ENCODE measurements at places on chromosomes 2 and 18. TPM values are rescaled to one million over a fixed set of nuclear protein-coding genes. Genes with fewer than 3 reads are reported as not detected.

- no peak for DNase-seq
- H3K36me3 ChIP-seq, result no peaks in the 10 kb centered on the region
- no peak overlapping the region for H3K27ac ChIP-seq
- H3K4me1 ChIP-seq, result no peaks in the 10 kb centered on the region
- H3K4me3 ChIP-seq, result no peak overlapping the region
These were observed 621.3 kb downstream of the XIRP2 start for GRCh38 chr2:167509586-167509985.

DNA sequence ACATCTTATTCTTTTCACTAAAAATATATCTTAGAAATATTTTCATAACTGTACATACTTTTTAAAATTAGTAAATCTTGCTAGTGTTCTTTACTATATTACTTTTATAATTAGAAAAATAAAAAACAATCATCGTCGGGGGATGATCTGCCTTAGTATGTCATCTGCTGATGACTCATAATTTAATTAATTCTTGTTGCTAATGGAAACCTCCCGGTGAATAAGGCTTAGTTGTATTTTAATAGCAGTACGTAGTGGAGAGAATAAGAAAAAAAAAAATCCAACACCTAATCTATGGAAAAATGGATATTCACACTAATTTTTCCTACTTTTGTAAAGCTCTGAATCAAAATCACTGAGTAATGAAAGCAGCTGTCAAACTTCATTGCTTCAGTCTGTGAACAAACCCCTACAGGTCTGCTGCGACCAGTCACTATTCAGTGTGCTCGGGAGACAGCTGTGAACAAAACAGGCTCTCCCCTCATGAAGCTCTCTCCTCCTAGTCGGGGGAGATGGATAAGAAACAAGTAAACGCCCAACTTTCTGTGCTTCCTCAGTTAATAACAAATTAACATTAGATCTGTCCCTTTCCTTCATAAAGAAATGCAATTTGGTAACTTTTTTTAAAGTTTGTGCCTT, 97.4 kb upstream of the UPP2 start:
- no peak for DNase-seq
- H3K4me3 ChIP-seq, result no peak overlapping the region
- H3K27ac ChIP-seq, result no peak overlapping the region
- peaks cover 5% of the 10 kb centered on the region for H3K4me1 ChIP-seq
- H3K27me3 ChIP-seq, result peaks cover 2% of the 10 kb centered on the region

GRCh38 chr2:128162266-128162665, 71.3 kb downstream of the UGGT1 start:
- H3K4me3 ChIP-seq, result no peak overlapping the region
- H3K36me3 ChIP-seq, result peaks cover 60% of the 10 kb centered on the region
- H3K4me1 ChIP-seq, result peaks cover 1% of the 10 kb centered on the region
- H3K27me3 ChIP-seq, result no peaks in the 10 kb centered on the region

- H3K4me1 ChIP-seq, result peaks cover 7% of the 10 kb centered on the region
- no peak for DNase-seq
- peaks cover 5% of the 10 kb centered on the region for H3K27me3 ChIP-seq
- no peak overlapping the region for H3K27ac ChIP-seq
- H3K4me3 ChIP-seq, result no peak overlapping the region
- H3K36me3 ChIP-seq, result no peaks in the 10 kb centered on the region
These were observed 117.4 kb upstream of the NPAS2 start for GRCh38 chr2:100702438-100703109.

IL36RN gene
- not detected for total RNA-seq

DNA sequence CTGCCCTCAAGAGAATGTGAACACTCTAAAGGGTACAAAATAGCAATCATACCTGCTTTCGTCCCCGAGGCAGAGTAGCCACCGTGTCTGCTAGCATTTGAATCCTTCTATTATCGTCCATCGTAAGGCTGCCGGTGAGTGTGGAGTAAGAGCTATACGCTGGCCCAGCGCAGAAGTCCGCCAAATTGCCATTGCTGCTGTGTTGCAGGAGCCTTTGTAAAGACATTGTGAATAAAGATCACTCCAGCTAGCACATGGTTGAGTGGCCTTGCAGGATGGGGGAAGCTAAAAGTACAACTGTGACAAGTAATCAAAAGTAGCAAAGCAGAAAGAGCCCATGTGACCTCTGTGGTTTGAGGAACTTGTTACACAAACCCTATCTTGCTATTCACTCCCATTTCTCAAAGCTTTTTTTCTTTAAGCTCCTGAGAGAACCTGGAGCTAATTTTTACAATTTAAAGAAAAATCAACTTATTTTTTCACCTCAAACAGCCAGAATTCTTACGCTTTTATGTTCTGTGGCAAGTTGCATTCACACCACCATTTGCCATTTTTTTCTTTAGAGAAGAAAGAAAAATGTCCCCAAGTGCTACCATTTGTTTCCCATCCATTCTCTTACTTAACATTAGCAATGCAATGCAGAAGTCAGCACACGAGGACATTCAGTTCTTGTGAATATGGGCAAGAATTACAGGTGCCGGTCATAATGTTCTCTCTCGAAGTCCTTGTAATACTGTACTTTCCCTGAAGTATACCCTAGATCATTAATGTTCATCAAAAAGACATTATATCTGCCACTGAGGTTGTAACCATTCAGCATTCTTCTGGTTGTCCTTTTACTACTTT, at the start of gene CYTIP:
TSS of gene CYTIP (minus strand) at position 295 of the 846 bp plus-strand sequence. CDS start at position 226, 69 bp downstream.
- H3K27me3 ChIP-seq, result no peaks in the 10 kb centered on the region
- peak within 1 kb of the TSS; percentile 94 for H3K4me3 ChIP-seq
- peaks cover 46% of the 10 kb centered on the region for H3K36me3 ChIP-seq
- H3K4me1 ChIP-seq, result peaks cover 33% of the 10 kb centered on the region

DNA sequence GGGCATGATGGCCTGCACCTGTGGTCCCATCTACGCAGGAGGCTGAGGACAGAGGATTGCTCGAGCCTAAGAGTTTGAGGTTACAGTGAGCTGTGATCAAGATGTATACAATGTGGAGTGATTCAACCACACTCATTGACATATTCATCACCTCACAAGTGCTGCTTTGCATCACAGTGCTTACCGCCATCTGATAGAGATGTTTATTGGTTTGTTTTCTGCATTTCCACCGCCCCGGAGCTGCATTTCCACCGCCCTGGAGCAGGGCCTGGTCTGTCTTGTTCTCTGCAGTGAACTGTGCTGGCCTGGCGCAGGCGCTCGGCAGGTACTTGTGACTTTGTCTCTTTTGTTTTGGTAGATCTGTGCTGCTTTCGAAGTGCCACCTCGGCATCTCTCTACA, 96.0 kb downstream of the SMAD7 start:
- no peak overlapping the region for H3K27ac ChIP-seq
- H3K27me3 ChIP-seq, result no peaks in the 10 kb centered on the region
- no peak overlapping the region for H3K4me3 ChIP-seq
- H3K36me3 ChIP-seq, result no peaks in the 10 kb centered on the region
- H3K4me1 ChIP-seq, result peaks cover 55% of the 10 kb centered on the region

- no peaks in the 10 kb centered on the region for H3K27me3 ChIP-seq
- DNase-seq, result no peak
- peaks cover 5% of the 10 kb centered on the region for H3K36me3 ChIP-seq
- H3K27ac ChIP-seq, result no peak overlapping the region
- no peak overlapping the region for H3K4me3 ChIP-seq
These were observed 88.5 kb upstream of the RANBP2 start for GRCh38 chr2:108630567-108631405.

CHRND gene
- not detected for total RNA-seq

- peaks cover 4% of the 10 kb centered on the region for H3K27me3 ChIP-seq
- H3K4me3 ChIP-seq, result peak overlapping the region; percentile 83
- H3K4me1 ChIP-seq, result peaks cover 35% of the 10 kb centered on the region
- H3K36me3 ChIP-seq, result peaks cover 16% of the 10 kb centered on the region
These were observed 70.0 kb upstream of the PSMD14 start for GRCh38 chr2:161238265-161238559.

DNA sequence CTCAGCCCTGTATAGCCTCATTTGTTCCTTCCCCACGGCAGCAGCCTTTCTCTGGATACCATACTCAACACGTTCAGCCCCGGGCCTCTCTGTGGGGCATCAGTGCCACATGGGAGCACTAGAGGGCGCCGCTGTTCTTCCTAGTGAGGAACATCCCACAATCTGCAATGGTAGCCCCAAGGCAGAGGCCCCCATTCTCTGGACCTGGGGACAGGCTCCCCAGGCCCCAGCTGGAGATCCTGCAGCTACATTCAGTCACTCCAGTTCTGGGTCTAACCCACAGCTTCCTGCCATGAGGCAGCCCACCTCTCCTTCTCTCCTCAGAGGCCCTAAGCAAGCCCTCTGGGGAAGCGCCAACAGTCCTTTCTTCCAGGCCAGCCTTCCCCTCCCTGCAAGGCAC, 14.2 kb upstream of the SFXN5 start:
- no peaks in the 10 kb centered on the region for H3K27me3 ChIP-seq
- DNase-seq, result peak; percentile 88
- H3K36me3 ChIP-seq, result no peaks in the 10 kb centered on the region
- no peaks in the 10 kb centered on the region for H3K4me1 ChIP-seq

GRCh38 chr2:230473378-230473777, 57.4 kb downstream of the SP100 start:
- peaks cover 37% of the 10 kb centered on the region for H3K4me1 ChIP-seq
- peaks cover 76% of the 10 kb centered on the region for H3K36me3 ChIP-seq
- peak overlapping the region; percentile 76 for H3K27ac ChIP-seq
- no peak overlapping the region for H3K4me3 ChIP-seq
- DNase-seq, result peak; percentile 61

Measured in activated CD8-positive, alpha-beta T cell treated with anti-CD3 and anti-CD28 coated beads, Interleukin-2, amount 10 ng/mL, durations not matched to agents 7 days and 5 days (primary cell).